ENCODE measurements at places on chromosomes 6 and 20.

DNA sequence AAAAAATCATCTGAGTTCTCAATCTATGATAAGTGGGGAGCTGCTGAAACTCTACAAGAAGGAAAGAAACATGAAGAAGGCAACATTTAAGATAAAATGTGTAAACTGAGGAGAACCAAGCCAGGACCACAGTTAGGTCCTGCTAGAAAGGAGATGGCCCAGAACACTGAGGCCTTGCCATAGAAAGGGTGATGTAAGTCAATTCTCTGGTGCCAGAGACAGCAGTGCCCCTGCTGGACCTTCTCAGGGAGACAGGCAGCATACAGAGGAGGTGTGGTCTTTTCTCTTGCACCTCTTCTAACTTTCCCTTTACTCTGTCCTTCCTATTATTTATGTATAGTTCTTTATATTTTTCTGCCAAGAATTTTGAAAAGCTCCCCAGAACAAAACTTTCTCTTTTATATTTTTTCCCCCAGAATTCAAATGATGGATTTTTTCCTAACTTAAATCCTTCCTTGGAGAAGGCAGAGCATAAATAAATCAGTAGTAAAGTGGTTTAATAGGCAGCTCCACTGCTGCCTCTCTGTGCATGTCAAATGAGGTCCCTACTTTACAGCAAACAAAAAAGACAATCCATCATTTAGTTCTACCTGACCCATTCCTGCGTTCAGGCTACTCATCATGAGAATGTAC lies 9.0 kb downstream of the UQCC2 start:
- peak; percentile 65 for DNase-seq

DNA sequence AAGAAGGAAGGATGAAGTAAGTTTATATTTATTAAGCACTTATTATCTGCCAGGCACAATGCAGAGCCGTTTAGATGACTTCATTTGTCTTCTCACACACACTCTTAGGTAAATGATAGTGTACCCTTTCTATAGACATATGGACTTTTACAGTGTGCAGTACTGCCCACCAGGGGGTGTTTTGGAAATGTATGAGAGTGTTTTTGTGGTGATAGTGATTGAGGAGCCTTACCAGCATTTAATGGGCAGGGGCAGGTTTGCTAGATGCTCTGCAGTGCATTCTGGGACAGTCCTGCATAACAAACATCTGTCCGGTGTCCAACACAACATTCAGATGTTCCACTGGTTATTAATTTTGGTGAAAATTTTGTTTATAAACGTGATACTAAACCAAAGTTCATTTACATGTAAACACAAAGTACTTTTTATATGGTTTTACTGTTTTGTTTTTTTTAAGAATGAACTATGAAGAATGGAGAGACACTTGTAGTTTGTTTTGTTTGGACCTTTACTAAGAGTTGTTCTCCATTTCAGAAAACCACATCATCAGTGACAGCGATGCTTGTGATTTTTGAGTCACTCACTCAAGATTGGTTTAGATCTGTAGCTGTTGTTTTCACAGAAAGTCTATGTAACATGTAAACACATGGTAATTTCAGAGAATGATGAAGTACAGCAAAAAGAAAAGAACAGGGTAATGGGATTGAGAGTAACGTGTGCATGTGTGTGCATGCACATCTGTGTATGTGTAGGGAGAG lies 19.9 kb downstream of the KCNS1 start:
- peak; percentile 57 for DNase-seq

DNA sequence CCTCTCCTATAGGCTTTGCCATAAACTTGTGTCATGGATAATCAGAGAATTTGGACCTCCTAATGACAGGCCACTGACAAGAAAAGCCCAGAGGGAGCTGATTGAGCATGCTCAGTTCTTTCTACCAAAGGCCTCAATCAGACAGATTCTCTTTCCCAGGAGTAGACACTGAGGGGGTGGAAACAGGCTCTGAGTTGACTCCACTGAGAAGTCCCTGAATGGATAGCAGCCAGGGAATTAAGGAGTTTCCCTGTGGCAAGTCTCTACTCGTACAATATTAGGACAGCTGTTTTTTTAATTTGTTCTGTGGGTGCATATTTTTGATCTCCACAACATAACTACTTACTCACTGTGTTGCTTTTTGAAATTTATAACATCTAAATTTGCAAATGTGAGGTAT lies 63.3 kb downstream of the SLC16A10 start:
- DNase-seq, result no peak

GRCh38 chr20:2603816-2604505 lies 48.5 kb upstream of the NOP56 start:
- no peak for DNase-seq

- no peak for DNase-seq
These were observed 23.0 kb downstream of the ZNF217 start for GRCh38 chr20:53570446-53571276.

GRCh38 chr6:53598265-53598907 lies 53.5 kb upstream of the GCLC start:
- DNase-seq, result no peak

- DNase-seq, result no peak
These were observed 218.3 kb downstream of the PREX1 start for GRCh38 chr20:48609491-48609978.

DNA sequence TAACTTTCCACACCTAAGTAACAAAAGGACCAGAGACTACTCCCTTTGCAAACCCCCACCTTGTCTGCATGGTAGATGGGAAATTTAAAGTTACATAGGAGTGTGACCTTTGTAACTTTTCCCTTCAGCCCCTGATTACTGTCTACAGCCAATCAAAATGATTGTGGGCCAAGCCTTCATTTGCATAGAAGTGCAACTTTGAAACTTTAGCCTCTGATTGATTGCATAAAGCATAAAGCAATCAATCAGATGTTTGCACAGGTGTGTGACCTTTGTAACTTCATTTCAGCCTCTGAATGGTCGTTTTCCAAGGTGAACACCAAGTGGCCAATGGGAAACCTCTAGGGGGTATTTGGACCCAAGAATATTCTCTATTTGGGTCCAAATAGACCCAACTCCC lies 46.1 kb downstream of the PRKN start:
- no peak for DNase-seq

DNA sequence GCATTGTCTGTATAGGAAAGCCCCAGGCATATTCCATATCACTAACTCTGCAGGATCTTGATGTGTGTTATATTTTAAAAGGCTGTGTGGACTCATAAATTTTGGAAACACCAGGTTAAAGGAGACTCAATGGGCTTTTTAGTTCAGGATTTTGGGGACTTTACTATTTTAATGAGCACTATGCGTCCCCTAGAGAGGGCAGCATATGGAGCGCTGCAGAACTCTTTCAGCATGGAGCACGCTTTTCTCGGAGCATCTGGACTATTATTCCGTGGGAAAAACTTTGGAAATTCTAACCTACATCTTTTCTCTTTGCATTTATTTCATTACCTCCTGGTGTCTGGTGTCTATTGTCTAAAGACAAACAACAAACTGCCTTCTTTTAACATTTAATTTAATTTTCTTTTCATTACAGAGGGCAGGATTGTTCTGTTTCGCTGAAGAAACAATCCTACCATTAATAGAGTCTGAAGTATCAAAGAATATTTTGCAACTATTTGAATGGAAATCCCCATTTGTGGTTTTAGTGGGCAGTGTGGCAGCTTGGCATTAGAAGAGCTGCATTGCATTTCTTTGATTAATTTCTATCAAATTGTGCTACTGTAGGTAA lies 399.9 kb upstream of the HSF2 start:
- DNase-seq, result no peak

GRCh38 chr6:46651006-46651405 lies 1.6 kb downstream of the CYP39A1 start:
- peak; percentile 5 for DNase-seq

GRCh38 chr6:103723438-103724322 lies 1136.0 kb downstream of the HACE1 start:
- no peak for DNase-seq

GRCh38 chr6:60952500-60952899 lies 1333.5 kb downstream of the KHDRBS2 start:
- no peak for DNase-seq

DNA sequence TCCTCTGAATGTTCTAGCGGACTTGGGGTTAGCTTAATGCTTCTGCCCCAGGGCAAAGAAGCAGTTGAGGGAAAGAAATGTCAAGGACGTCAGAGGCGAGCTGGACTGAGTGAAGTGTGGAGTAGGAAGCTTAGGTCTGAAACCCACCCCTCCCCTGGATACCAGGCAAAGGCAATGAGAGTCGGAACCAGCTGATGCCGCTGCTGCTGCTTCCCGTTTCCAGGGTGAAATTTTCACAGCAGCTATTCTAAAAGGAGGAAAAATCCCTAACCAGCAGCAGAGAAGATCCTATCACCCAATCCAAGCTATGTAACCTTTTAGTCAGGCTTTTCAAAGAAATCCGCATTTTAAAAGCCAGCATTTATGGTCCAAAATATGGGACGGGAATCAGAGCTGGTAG lies 564.3 kb downstream of the LMBRD1 start:
- no peak for DNase-seq

DNA sequence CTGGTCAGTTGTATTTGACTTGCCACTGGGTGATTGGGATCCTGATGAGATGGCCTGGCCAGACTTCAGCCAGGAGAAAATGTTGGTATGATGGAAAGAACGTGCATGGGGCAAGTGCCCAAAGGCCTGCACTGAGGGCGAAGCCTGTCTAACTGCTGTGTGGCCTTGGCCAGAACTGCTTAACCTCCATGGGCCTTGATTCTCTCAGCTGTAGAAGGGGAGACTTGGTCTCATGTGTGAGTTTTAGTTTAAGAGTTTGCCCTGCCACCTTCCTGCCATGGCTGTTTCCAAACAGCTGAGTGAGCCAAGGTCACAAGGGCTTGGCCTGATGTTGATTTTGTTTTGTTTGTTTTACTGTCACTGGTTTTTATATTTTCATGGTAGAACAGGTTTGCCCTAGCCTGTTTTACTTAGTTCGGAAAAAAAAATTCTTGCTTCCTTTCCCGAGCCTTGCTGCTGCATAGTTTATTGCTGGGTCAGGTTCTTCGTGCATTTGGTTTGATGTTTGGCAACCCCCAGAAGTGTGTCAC lies 35.3 kb downstream of the DSTN start:
- DNase-seq, result no peak

DNA sequence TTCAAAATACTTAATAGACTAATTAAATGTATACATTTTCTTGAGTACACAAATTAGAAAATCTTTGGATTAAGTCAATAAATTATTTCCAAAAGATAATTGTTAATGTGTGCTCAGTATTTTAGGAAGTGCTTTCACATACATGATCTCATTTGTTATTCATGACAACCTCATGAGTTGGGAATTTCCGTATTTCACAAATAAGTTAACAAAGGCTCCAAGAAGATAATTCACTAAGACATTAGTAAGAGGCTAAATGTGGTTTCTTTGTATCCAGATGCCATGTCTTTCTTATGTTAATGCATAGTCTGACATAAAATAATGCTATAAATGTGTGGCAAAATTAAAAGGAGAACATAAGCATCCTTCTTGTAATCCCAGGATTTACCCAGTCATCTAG lies 79.5 kb upstream of the TCF21 start:
- peak; percentile 54 for DNase-seq

- no peak for DNase-seq
These were observed 145.3 kb downstream of the VEGFA start for GRCh38 chr6:43915208-43915869.

- DNase-seq, result no peak
These were observed 3.7 kb downstream of the NRN1 start for GRCh38 chr6:6002848-6003620.

- no peak for DNase-seq
These were observed 11.5 kb downstream of the HLA-DPA1 start for GRCh38 chr6:33061987-33062386.

DNA sequence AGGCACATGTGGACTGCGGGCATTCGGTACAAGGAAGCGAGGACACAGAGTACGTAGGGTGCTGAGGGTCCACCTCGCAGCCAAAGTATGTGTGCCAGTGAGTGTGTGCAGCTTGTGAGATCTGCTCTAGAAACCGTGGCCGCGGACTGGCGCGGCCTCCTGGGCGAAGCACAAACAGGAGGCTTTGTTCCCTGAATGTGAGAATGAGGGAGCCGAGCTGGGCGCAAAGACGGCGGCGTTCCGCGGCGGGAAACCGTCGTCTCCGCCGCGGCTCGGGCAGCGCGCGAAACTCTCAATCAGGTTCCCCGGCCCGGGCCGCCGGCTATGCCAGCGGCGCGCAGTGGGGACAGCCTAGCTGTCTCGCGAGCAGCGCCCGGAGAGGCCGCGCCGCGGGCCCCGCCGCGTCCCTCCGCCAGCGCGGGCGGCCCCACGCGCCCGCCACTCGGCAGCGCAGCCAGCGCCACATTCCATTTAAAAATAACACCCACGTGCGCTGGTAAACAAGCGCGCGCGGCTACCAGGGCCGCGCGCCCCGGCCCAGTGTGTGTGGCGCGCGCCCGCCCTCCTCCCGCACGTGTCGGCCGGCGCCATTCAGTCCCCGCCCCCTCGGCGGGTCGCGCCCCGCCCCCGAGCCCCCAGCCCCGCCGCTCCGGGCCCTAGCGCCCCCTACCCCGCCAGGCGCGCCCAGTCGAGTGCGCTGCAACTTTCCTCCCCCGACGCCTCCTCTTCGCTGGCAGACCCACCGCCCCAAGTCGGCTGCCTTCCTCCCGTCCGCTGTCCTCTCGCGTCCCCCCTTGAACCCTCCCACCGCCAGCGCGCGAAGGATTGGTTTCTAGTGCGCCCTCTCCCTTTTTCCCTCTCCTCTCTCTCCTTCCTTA lies 3.0 kb upstream of the FOXO3 start:
- DNase-seq, result peak; percentile 74

- peak; percentile 2 for DNase-seq
These were observed at the start of gene HMGCLL1 for GRCh38 chr6:55578537-55579363. Gene HMGCLL1 (minus strand): TSS chr6:55579192. CDS start chr6:55579055, 137 bp downstream.

GRCh38 chr20:52684176-52684575 lies 288.0 kb upstream of the TSHZ2 start:
- no peak for DNase-seq

- DNase-seq, result no peak
These were observed 82.8 kb downstream of the SLC23A2 start for GRCh38 chr20:4918473-4918872.

Measured in foreskin fibroblast (primary cell).